ENCODE measurements at places on chromosomes 2 and 18.

- no peak for DNase-seq
Measured at GRCh38 chr18:11676867-11677266, 12.2 kb upstream of the GNAL start.

DNA sequence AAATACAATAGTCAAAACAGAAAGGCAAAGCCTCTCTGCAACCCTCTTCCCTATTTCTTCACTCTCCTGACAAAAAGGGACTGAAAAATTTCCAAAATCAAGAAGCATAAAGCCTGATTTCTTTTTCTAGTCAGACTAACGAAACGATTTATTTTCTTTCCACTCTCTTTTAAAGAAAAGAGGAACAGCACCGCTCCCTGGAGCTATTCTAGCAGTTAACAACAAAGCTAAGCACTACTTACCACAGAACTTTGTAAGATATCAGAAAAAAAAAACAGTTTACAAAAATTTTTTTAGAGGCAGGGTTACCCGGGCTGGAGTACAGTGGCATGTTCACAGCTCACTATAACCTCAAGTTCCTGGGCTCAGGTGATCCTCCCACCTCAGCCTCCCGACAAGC, 14.4 kb upstream of the FHL2 start:
- no peak for DNase-seq

DNA sequence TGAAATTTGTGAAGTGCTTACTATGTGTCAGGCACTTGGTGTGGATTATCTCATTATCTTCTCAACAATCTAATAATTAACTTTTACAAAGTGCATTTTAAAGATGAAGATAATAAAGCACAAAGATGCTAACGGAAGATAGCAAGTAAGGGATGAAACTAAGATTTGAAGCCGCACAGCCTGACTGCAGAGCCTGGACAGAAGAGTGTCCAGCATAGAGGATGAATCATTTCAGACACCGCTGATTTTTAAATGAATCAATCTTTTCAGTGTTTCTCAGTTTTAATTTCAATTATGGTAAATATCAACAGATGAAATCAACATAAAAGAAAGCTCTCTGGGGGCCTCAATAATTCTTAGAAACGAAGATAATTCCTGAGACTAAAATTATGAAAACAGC, 24.5 kb upstream of the STAM2 start:
- DNase-seq: no peak

DNA sequence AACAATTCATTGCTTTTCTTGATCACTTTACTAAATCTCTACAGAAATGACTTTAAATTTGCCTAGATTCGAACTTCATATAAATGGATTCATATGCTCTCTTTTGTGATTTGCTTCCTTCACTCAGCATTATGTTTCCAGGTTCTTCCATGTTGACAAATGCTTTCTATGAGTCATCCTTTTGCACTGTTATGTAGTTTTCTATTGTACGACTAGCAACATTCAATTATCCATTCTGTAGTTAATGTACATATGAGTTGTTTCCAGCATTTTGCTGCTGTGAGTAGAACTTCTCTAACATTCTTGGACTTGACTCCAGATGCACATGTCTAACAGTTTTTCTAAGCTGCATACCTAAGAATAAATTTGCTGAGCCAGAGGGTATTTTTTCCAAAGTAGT, 66.5 kb upstream of the NEUROD1 start:
- DNase-seq: no peak

- no peak for DNase-seq
Measured at GRCh38 chr2:195633974-195634373, 23.1 kb upstream of the SLC39A10 start.
